ENCODE measurements at places on chromosomes 3 and 15. TPM values are rescaled to one million over a fixed set of nuclear protein-coding genes. Genes with fewer than 3 reads are reported as not detected.

ROBO2 gene
- total RNA-seq: 14.5 TPM

CELF6 gene
- total RNA-seq: not detected

SLC12A1 gene
- not detected for total RNA-seq

FSTL1 gene
- 1,097 TPM for total RNA-seq

GABRG3 gene
- total RNA-seq: not detected

VGLL3 gene
- 97.3 TPM for total RNA-seq

RPL15 gene
- 1,419 TPM for total RNA-seq

WDR6 gene
- total RNA-seq: 60.9 TPM

ISL2 gene
- total RNA-seq: 1.3 TPM

CP gene
- 0.28 TPM for total RNA-seq

DNAH1 gene
- total RNA-seq: 2.0 TPM

TBC1D5 gene
- total RNA-seq: 57.0 TPM

CORO2B gene
- total RNA-seq: 9.7 TPM

TFG gene
- total RNA-seq: 47.7 TPM

FBXO40 gene
- not detected for total RNA-seq

ALDH1L1 gene
- total RNA-seq: not detected

MESP2 gene
- 0.28 TPM for total RNA-seq

CIB1 gene
- 31.5 TPM for total RNA-seq

TBC1D2B gene
- 17.8 TPM for total RNA-seq

GOLGA6D gene
- not detected for total RNA-seq

GPR62 gene
- not detected for total RNA-seq

TMF1 gene
- 39.1 TPM for total RNA-seq

LYSMD4 gene
- total RNA-seq: 5.6 TPM

ADAMTS9 gene
- total RNA-seq: 1.1 TPM

PEX5L gene
- total RNA-seq: under 0.01 TPM

STAB1 gene
- total RNA-seq: not detected

ZNF80 gene
- not detected for total RNA-seq

ARPP21 gene
- total RNA-seq: not detected

ASB14 gene
- not detected for total RNA-seq

ARPC4 gene
- 383 TPM for total RNA-seq
